Fibroblast of skin of right quadriceps (primary cell): ENCODE measurements at places on chromosomes 1 and 21.

DNA sequence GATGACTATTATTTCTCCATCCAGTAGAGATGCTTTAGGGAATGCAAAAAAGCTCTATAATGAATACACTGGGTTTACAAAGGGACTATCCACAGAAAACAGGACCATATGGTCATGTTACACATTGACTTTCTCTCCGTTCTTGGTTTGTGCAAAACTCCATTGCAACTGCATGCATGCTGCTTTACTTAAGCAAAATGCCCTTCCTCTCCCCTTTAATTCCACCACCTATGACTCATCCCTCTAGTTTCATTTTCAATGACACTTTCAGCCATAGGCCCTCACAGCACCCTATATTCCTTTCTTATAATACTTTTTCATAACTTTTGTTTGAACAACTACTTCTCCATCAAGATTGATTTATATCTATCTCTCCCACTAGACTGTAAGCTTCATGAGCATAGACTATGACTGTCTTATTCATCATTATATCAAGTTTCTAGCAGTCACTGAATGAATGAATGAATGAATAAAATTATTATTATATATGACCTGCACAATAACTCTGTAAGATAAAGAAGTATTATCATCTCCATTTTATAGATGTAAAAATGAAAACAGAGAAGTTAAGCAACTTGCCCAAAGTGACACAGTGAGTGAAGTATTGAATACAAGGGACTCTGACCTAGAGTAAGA is 248.9 kb downstream of the PLPP3 start:
- DNase-seq = peak; percentile 78

DNA sequence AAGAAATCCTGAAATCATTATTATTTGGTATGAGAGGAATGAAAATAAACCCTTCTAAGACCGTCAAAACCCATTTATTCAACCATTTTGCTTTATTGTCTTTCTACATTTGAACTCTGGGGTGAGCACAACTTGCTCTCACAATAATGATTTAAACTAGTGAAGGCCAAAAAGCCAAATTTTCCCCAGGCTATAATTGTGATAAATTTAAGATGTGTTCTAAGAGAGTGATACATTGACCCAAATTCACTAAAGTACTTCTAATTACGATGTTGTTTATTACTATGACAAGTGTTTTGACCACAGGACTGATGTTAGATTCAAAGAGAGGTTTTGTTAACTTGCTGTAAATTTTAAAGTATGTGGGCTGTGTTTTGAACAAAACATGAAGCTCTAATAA is 670.9 kb upstream of the NR5A2 start:
- DNase-seq = no peak

DNA sequence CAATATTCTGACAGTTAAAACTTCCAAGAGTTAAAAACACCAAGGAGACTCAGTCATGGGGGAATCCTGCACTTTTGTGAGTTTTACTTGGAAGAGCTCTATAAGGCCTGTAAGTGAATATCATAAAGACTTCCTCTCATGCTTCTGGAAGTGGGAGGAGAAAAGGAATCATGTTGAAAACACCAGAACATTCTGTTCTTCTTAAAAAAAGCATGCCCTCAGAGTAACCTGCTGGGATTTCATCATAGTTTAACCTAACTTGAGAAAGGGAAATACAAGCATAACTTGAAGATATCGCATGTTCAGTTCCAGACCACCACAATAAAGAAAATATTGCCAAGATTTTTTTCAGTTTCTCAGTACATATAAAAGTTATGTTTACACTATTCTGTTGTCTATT is 51.9 kb downstream of the COL11A1 start:
- DNase-seq = no peak

GRCh38 chr21:15682186-15682895 is 47.4 kb upstream of the USP25 start:
- peak; percentile 80 for DNase-seq
